ENCODE measurements at places on chromosomes 12 and 14.

DNA sequence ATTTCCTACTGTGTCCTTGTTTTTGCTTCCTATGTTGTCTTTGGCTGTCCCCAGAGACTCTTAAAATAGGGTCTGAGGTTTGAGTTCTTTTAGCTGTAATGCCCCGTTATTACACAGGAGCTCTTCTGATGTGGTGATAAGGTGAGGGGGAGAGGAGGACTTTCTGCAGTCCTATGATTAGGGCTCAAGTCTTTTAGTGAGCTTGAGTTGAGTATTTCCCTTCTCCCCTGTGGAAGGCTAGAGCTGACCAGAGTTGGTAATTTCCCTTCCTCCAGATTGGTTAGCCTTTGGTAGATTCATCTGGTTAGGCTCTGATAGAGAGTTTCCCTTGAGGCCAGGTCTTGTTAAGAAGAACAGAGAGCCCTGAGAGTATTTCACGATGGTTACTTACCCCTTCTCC, 4.3 kb upstream of the HIF1A start:
- DNase-seq: no peak

- DNase-seq: no peak
Observed at GRCh38 chr14:56854325-56854724, 44.0 kb upstream of the OTX2 start.

DNA sequence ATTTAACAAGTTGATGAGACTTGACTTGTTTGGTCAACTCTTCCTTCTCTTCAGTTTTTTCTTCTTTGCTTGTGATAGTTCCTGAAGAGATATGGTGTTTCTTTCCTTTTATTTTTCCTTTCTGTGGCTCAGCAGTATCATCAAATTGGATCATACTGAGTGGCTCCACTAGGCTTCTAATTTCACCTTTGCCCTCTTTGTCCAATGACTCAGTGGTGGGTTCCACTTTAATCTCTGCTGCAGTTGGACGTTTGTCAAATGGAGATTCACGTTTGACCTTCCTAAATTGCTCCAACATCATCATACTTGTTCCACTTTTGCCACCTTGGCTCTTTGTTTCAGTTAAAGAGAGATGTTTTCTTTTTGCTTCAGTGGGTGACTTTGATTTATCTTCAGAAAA, 41.5 kb downstream of the FAM186A start:
- DNase-seq: no peak

DNA sequence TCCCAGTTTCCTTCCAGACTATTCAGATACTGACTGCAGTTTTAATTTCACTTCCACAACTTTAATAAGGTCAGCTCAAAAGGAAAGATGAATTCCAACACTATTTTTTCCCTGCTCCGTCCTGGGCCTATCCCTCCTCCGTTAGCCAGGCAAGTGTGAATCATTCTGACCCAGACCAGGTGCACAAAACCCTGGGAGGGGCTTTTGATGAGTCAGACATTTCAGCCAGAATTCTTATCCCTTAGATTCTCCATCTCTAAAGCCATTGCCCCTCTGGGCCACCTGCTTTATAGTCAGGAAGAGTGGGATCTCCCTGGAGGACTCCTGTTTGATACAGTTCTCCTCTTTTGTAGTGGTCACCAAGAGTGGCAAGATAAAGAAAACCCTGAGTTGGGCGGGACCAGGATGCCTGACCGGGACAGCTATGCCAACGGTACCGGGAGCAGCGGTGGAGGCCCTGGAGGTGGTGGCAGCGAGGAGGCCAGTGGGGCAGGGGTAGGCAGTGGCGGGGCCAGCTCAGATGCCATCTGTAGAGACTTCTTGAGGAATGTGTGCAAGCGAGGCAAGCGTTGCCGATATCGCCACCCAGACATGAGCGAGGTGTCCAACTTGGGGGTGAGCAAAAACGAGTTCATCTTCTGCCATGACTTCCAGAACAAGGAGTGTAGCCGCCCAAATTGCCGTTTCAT, 2.2 kb downstream of the ZC3H10 start:
- no peak for DNase-seq

DNA sequence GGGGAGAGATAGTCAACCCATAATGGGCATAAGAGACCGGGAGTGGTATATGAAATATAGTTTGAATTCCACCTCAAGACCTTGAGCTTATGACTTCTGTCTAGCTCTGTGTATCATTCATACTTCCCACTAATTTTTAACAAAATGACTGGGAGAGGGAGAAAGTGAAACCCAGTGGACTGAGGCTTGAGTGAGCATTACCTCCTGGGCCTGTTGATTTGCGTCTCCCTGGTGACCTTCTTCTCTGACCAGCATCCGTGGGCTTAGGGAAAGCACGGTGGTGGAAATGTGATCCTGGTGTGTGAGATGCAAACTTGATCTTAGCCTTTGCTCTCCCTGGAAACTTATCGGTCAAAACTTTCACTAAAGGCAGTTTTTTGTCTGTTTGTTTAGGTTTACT, 207.9 kb upstream of the BCL2L14 start:
- DNase-seq: no peak

DNA sequence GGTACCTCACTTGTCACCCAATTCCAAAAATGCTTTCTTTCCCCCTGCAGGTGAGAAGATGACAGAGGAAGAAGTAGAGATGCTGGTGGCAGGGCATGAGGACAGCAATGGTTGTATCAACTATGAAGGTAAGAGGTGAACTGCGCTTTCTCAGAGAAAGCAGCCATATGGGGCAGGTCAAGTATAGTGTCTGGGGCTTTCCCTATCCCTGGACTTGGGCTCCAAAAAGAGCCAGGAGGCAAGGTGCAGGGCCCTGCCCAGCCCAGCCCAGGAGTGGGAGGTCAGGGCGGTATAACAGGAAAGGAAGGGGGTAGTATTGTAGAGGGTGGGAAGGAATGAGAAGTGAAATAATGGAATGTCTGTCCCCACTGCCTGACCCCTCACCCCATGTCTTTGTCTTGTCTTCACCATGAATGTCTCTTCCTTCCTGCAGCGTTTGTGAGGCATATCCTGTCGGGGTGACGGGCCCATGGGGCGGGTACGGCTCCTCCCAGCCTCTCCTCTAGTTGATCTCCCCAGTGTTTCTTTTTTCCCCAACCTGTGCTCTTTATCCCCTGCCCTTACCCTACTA, 2.1 kb downstream of the MYL6 start:
- no peak for DNase-seq

DNA sequence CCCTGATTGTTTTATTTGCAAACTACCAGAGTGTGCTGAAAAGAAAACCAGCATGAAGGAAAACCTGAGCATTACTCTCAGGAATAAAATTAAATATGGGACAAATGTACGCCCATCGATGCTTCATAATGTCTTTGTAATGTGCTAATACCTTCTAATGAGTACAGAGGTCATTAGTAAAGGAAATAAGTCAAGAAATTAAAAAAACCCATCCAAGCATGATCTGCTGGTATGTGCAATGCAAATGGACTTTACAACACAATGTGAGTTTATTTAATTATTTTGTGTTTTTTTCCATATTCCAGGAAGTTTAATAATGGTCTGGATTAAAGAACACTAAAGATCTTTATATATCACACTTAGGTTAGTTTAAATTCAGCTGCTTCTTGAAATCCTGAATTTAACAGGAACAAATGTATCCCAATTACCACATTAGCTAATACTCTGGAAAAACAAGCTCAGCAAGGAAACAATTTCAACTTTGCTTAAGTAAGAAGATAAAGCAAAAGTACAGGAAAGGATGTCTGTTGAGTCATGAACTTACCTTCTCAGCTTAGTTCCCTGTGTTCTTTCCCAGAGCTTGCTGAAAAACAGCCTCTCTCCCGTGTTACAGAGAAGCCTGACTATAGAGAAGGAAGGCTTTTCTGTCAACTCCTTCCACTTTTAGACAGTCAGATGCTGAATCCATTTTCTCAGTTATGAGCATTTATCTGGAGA, 179.3 kb upstream of the TMEM260 start:
- no peak for DNase-seq

DNA sequence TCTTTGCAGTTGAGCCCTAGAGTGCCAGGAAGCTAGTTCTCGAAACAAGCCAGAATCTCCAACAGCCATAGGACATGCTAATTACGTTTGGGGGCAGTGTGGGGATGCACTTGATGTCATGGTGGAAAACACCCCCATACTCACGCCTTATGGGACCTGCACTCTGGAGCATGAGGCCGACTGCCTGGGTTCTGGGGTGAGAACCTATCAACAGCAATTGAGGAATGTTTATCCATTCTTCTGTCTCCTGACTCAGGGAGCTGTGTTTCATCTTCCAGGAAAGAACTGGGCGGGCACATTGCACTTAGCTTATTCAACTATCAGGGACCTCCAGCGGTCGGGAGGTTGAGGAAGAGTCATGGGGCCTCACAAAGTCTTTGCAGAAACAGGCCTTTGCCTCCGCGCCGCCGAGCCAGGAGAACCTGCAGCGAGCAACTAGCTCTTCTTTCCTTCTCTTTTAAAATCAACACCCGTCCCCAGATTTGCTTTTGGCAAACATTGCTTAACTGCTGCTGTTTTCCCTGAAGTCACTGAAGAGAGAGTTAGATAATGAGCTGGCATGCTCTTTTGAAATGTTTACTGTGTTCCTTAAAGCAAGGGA, 226.1 kb upstream of the DIO3 start:
- no peak for DNase-seq

DNA sequence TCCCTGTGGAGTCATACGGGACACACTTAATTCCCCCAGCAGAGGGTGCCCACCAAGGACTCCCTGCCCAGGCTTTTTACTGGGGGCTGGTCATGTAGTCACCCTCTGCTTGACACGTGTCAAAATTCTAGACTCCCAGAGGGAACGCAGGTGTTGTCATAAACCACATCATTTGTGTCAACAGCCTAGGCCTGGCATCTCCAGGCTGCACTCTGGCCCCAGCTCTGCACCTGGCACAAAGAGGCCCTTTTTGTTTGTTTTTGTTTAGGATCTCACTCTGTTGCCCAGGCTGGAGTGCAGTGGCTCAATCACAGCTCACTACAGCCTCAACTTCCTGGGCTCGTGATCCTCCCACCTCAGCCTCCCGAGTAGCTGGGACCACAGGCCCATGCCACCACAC, 21.1 kb downstream of the BRI3BP start:
- DNase-seq: no peak

GRCh38 chr14:22598896-22599244, 770 bp downstream of the ABHD4 start:
- DNase-seq: no peak

GRCh38 chr14:94728950-94729349, 41.0 kb downstream of the GSC start:
- no peak for DNase-seq

All from central memory CD8-positive, alpha-beta T cell (primary cell).